CD4-positive, alpha-beta T cell treated with Interleukin-15 for 4 hours (primary cell): ENCODE measurements at places on chromosomes 11 and 22.

DNA sequence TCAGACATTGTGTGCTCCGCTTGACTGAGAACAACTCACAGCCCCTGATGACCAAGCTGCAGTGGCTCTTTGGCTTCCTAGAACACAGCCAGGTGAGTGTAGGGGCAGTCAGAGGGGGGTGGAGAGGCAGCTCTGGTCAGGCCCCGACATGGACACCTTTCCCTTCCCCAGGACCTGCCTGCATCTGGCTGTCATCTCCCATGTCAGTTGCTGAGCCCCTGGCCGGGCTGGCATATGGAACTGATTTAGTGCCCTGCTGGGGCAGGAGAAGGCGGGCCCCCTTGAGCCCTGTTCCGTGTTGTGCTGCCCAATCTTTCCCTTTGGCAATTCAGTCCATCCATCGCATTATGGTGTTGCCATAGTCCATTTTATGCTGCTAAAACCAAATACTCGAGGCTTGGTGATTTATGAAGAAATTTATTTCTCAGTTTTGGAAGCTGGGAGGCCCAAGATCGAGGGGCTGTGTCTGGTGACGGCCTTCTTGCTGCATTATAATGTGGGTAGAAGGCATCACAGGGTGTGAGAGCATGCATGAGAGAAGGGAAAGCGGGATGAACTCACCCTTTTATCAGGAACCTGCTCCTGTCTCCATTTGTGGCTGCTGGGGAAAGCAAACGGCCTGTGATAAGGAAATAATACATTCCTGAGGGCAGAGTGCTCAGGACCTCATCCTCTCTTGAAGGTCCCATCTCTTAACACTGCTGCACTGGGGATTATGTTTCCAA, 19.0 kb downstream of the USP35 start:
- DNase-seq = no peak

- no peak for DNase-seq
Observed at GRCh38 chr11:128947773-128948172, 5.1 kb upstream of the TP53AIP1 start.

GRCh38 chr11:27367881-27368280, 4.9 kb upstream of the CCDC34 start:
- DNase-seq = no peak

- DNase-seq = no peak
Observed at GRCh38 chr22:33397381-33397907, 339.3 kb upstream of the SYN3 start.

DNA sequence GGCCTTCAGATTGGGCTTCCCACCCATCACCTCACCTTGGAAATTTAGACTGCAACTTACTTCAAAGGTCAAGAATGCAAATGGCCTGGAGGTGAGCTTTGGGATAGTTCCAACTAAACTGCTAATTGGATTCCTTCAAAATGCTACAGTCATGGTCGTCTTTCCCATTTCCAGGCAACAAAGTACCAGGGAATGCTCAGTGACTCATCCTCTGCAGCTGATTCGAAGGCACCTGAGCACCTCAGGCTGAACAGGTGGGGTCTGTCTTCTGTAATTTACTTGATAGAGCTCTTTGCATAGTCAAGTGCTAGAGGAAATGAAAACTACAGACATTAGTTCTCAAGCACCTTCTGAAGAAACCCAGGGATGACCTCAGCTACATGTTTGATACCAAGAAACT, 20.5 kb upstream of the FSHB start:
- DNase-seq = no peak

GRCh38 chr11:108117746-108118371, 3.5 kb upstream of the ACAT1 start:
- peak; percentile 29 for DNase-seq

GRCh38 chr11:19595840-19596751, 116.5 kb upstream of the NAV2 start:
- DNase-seq = no peak

- no peak for DNase-seq
Observed at GRCh38 chr11:86473991-86474833, 99.5 kb downstream of the CCDC81 start.

GRCh38 chr11:50071584-50072225, 39.0 kb downstream of the OR4C45 start:
- no peak for DNase-seq

- no peak for DNase-seq
Observed at GRCh38 chr11:119872611-119873310, 143.8 kb upstream of the NECTIN1 start.

DNA sequence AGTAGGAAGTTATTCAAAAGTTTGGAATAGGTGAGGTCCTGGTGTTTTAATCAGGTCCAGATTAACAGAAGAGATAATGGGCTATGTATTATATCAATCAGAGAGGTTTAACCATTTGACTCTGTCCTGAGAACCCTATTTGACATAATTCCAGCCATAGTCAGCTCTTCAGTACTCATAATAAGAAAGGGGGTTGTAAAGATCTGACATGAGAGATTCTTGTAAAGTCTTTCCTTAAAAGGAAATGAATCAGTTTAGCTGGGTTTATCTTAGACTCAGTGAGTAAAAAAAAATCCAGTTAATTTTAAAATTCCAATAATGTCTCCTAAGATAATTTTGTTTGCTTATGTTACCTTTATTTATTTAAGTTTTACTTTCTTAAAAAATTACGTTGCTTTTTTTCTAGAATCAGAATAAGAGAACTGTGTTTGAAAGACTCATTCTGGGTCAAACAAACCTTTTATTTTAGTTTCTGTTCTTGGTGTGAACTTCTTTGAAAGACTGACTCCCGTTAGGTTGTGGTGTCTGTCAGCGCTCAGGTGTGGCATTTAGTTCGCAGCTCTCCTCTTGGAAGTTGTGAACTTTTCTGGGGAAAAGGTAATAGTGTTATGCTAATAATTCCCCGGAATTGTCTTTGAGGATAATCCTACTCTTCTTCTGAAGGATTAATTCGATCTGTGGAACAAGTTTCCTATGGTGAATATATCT, 20.5 kb downstream of the NUCB2 start:
- no peak for DNase-seq

GRCh38 chr11:69240332-69241074, 53.5 kb upstream of the MYEOV start:
- DNase-seq = no peak

DNA sequence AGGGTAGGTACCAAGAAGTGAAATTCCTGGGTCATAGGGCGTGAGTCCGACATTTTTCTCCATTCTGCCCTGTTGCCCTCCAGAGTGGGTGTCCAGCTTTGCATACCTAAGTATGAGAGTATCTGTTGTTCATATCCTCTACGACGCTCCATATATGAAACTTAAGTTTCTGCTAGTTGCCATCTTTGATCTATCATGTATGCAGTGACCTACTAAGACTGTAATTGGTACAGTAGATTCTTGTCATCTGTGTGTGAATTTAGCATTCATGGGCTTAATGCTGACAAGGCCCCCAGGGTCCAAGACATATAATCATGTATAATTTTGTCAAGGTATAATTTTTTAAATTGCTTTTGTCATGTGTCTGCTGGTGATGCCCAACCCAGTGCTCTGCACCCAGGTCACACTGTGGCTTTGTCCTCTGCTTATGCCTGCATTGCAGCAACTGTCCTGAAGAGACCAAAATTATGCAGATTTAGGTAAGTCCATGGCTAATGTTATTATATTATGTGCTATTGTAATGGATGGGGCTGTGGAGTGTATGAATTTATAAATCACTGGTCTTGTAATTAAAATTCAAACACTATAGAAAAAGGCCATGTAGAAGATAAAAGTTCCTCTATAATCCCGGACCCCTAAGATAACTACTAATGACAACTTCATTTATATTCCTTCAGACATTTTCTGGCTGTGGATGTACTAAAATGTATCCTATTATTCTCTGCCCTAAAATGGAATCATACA, 12.2 kb downstream of the NEAT1 start:
- no peak for DNase-seq

- no peak for DNase-seq
Observed at GRCh38 chr11:68334923-68335322, 22.5 kb downstream of the LRP5 start.

GRCh38 chr11:110837603-110838002, 125.4 kb upstream of the ARHGAP20 start:
- DNase-seq = no peak

DNA sequence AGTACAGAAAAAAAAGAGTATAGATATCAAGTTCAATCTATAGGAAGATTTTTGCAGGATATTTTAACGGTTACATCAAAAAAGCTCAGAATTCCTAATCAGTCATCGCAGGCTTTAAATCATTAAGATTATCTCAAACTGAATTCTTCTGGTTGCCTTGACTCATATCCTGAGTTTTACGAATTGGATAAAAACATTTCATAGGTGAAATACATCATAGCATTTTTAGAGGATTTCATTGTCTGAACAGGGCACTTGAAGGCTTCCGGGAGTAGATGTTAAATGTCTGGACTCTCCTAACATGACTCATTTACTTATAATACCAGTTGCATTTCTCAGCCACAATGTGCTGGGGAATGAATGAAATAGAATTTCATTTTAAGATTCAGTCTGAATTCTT, 2216.6 kb upstream of the RAG2 start:
- no peak for DNase-seq

GRCh38 chr22:49483946-49484345, 343.7 kb downstream of the BRD1 start:
- DNase-seq = no peak

GRCh38 chr11:60457576-60457975, 1.9 kb downstream of the MS4A1 start:
- no peak for DNase-seq

DNA sequence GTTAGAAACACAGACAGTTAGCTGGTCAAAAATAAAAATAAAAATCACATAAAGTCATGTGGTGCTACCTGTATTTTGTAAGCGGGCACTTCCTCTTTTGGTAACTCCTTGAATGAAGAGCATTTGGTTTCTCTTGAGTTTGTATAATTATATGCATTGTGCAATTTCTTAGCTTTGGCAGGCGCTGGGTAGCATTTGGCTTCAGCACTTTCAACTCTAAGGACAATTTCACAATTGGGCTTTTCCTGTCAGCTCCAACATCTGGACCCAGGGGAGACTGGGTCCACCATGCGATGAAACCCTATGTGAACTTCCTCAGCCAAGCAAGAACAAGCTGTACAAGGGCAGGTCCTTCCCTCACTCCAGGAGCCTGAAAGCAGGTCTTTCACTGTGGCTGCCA, 169.1 kb downstream of the RRAS2 start:
- DNase-seq = no peak

- no peak for DNase-seq
Observed at GRCh38 chr22:30731658-30732057, 37.0 kb downstream of the OSBP2 start.

GRCh38 chr22:48654492-48654891, 1173.2 kb downstream of the BRD1 start:
- DNase-seq = no peak

- DNase-seq = no peak
Observed at GRCh38 chr11:33775832-33776470, 1.6 kb upstream of the FBXO3 start.

GRCh38 chr11:125649465-125650166, 24.7 kb downstream of the CHEK1 start:
- DNase-seq = no peak

- DNase-seq = no peak
Observed at GRCh38 chr11:28176351-28176750, 68.2 kb downstream of the METTL15 start.

DNA sequence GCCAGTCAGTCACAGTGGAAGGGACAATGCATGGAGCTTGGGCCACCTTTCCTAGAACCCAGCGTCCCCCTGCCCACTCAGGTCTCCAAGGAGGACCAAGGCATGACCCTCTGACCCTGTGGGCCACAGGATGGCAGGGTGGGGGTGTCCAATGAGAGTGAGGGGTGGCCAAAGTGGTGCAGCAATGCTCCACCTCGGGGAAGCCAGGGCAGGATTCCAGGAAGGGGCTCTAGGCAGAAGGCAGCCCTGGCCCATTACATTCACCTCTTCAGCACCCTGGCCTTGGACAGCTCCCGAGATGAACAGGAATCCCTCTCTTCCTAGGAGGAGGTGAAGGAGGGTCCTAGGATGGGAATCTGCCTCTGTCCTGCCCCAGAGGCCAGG, 597.5 kb downstream of the BRD1 start:
- no peak for DNase-seq

GRCh38 chr11:130020323-130020722, 17.7 kb upstream of the PRDM10 start:
- DNase-seq = no peak

GRCh38 chr11:102157219-102157618, 47.0 kb downstream of the YAP1 start:
- DNase-seq = no peak

DNA sequence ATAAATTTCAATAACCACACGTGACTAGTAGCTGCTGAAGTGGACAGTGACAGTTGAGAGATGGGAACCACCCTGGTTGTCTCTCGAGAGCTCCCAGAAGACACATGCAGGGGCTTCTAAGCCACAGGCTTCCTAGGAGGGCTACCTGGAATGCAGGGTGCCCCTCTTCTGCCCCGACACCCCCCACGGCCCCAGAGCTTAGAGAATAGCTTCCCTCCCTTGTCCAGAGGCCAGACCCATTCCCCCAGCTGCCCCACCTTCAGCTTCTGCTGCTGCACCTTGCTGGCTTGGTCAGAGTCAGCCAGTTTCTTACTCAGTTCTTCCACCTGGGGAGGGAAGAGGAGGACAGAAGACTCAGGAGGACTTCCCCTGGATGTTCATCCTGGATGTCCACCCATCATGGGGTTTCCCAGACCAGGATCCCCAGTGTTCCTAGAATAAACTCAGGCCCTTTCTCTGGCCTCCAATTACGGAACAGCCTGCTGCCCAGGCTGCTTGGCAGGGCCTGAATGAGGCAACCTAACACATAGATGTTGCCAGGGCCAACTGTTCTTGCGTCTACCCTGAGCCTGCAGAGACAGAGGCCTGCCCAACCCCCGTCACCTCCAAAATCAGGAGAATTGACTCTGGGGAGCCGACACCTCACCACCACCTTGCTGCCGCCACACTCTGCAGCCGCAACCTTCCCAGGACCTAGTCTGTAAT, 12.0 kb downstream of the IL18BP start:
- no peak for DNase-seq

GRCh38 chr22:28977060-28977459, 84.6 kb downstream of the C22orf31 start:
- DNase-seq = no peak

DNA sequence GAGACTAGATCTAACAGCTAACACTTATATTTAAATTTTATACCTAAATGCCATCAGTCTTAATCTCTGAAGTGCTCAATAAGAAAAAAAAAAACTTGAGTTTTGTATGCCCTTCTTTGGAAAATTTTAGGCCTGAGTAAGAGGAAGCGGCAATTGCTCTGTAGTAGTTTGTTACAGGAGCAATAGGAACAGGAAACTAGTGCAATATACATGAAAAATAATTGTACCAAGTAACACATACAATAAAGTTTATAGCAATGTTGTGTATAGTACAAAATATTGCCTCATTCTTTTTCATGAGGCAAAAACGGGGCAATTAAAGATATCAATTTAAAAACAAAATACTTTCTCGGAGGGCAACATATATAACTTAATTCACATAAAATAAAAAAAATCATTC, 19.7 kb downstream of the OR5AK2 start:
- DNase-seq = no peak

DNA sequence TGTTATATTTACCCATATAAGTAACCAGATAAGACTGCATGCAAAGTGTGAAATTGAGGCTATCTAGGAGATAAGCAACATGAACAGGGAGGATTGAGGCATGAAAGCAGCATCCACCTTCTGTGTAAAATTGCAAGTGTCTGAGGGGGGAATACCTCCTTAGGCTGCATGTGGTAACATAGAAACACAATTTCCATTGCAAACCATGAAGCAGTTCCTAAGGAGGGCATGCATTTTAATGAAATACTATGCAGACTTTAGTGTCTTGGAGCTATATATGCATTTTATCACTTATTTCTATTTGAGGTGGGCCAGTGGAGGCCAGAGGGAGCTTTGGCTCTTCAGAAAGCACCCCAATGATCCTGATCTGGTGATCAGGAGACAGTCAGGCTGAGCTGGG, 160.2 kb downstream of the C11orf91 start:
- DNase-seq = no peak

- no peak for DNase-seq
Observed at GRCh38 chr11:27085605-27086004, 45.0 kb downstream of the BBOX1 start.
